ENCODE measurements at places on chromosomes 4 and X.
A peak's percentile ranks its signal among the peaks of the same experiment; 100 is the strongest.

- peak; percentile 59 for DNase-seq
Measured at GRCh38 chrX:10755439-10756334, 135.3 kb upstream of the MID1 start.

GRCh38 chr4:52942936-52943335 lies 80.8 kb downstream of the RASL11B start:
- DNase-seq = no peak

- no peak for DNase-seq
Measured at GRCh38 chr4:76738086-76738931, 159.6 kb downstream of the SOWAHB start.

- no peak for DNase-seq
Measured at GRCh38 chr4:99710020-99710419, 52.4 kb upstream of the C4orf54 start.
